NCI-H226 (cell line): ENCODE measurements at places on chromosomes 5 and 9.

DNA sequence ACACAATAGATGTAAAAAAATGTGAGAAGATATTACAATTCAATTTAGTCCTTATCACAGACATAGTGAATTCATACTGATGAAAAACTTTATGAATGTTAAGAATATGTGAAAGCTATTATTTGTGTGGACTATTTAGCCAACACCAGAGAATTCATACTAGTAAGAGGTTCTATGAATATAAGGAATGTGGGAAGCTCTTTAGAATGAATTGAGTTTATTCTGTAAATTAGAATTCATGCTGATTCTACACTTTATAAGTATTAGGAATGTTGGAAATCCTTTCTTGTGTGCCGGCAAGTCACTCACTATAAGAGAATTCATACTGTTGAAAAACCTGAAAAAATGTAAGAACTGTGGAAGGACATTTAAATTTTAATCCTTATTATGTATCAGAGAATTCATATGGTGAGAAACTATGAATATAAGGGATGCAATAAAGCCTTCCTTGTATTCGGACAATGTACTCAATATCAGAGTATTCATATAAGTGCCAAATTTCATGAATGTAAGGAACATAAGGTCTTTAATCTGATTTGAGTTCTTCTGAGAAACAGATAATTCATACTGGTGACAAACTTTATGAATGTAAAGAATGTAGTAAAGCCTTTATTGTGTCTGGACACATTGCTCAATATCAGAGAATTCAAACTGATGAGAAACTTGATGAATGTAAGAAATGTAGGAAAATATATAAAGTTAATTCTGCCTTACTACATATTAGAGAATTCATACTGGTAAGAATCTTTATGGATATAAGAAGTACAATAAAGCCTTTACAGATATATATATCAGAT lies 21.6 kb upstream of the PCDHA1 start:
- DNase-seq: no peak

GRCh38 chr9:90799271-90799852 lies 2.3 kb upstream of the SYK start:
- no peak for DNase-seq

DNA sequence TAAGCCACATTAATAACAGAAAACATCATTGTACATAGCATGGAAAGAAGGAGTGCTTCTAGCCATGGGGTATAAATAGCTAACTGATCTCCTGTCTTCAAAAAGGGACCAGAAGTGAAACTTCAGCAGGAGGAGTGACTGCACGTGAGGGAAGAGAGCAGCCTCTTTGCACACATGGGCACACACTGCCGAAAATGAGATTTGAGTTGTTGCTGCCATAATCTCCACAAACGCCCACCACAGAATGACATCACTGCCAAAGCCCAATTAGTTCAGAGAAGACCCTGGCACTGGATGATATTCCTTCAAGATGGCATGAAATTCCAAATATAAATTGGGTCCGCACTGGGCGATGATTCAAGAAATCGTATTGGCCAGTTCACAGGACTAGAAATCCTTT lies 238.9 kb upstream of the NR4A3 start:
- DNase-seq: no peak

GRCh38 chr9:4080921-4081895 lies 218.7 kb downstream of the GLIS3 start:
- DNase-seq: no peak

DNA sequence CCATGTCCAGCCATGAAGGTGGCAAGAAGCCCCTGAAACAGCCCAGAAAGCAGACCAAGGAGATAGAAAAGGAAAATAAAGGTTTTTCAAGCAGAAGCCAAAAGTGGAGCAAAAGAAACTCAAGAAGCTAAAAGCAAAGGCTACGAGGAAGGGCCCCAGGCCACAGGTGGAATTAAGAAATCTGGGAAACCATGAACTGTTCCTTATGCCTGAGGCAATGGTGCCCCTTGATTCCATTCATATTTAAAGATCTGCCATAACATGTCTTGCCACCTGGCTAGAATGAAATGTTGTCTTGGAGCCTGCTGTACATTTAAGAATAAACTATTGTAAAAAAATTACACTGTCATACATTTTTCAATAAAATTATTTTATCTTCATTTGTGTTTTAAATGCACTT lies 59.5 kb upstream of the TARS1 start:
- no peak for DNase-seq

DNA sequence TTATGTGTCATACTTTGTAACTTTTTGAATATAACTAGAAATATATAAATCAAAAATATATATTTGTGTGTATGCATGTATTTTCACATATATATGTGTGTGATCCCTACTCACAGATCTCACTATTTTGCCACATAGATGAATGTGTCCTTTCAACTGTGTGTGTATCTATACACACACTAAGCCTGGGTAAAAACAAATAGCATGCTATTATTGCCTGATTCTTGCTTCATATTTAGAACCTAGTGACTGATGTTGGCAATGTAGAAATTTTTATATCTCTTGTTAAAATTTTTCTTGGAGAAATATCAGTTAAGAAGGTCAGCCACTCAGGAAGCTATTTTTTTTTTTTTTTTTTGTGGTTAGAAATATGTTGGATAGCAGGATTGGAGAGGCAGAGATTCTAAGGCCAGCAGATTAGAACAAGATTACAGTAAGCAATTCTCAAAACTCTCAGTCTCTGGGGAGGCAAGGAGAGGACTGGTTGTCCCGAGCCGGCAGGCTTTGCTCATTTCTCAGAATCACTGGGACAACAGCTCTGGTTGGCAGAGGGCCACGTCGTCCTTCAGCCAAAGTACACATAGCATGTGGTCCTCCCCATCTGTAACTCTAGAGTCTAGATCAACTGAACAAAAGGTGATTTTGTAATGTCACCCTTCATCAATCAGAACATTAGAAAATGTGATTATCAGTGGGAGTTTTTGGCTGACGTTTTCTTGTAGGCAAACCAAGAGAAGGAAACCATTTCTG lies 19.7 kb downstream of the C6 start:
- no peak for DNase-seq

DNA sequence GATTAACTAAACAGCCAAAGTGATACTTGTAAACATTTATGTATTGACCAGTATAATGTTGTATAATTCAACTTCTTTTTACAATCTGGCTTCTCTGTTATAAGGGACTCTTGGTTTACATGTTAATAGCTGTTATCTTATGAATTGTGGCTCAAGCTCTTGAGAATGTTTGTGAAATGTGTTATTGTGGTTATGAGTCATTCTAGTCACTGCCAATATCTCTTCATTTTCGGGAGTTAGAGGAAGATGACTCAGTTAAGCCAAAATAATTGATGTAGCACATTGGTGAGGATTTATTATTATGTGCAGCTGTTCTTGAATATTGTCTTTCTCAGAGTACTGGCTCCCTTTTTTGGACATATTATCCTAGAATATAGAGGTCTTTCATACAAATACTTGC lies 655.2 kb upstream of the RIOK2 start:
- peak; percentile 90 for DNase-seq

DNA sequence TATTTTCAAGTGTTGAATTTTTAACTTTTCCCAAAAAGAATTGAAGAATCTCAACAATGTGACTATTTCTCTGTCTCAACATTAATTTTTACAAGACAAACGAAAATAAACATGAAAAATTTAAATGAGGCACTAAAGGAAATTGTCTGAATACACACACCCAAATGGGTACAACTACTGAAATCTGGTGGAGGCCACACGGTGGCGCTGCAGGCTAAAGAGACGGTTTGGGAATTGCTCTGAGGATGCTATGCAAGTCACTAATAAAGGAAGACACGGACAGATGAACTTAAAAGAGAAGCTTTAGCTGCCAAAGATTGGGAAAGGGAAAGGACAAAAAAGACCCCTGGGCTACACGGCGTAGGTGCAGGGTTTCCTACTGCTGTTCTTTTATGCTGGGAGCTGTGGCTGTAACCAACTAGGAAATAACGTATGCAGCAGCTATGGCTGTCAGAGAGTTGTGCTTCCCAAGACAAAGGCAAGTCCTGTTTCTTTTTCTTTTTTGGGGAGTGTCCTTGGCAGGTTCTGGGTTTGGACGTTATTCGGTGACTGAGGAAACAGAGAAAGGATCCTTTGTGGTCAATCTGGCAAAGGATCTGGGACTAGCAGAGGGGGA lies at the start of gene PCDHB10:
TSS of gene PCDHB10 (plus strand) at position 244 of the 616 bp plus-strand sequence. CDS start at position 444, 200 bp downstream.
- DNase-seq: peak; percentile 29

- DNase-seq: peak; percentile 76
Observed at GRCh38 chr5:74149395-74149794, 491.1 kb downstream of the ENC1 start.

- no peak for DNase-seq
Observed at GRCh38 chr5:59790376-59790775, 103.2 kb downstream of the PDE4D start.

GRCh38 chr9:94639999-94640376 lies 670 bp upstream of the FBP1 start:
- DNase-seq: no peak

DNA sequence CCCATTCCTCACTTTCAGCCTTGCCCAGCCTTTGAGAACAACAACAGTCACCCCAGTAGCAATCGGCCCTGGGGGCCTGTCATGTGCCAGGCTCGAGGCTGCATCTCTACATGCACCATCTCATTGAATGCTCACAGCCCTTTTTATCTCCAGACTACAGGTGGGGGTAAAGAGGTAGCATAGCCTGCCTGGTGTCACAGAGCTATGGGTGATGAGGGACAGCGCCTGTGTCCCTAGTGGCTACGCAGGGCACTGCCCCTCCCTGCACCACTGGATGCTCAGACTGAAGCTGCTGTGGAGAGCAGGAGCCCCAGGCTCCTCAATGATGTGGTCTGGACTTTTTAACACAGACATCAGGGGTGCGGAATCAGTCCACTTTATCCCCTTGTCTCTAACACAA lies 2.8 kb downstream of the CAMK2A start:
- no peak for DNase-seq

DNA sequence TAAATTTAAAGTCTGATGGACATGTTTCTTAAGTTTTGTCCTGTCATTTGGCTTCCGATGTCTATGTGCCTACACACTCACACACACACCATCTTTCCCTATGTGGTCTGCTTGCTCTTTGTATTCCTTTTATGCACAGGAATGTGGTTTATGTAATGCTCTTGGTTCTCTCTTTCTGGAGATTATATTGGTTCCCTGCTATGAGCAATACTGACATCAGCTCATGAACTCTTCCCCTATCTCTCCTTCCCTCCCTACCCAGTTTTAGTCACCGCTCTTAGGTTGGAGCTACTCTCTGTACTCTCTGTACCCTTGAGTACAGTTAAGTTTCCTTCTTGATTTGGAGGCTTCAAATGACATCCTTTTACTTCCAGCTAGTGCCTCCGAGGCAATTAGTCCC lies 77.9 kb upstream of the MVB12B start:
- DNase-seq: peak; percentile 67

DNA sequence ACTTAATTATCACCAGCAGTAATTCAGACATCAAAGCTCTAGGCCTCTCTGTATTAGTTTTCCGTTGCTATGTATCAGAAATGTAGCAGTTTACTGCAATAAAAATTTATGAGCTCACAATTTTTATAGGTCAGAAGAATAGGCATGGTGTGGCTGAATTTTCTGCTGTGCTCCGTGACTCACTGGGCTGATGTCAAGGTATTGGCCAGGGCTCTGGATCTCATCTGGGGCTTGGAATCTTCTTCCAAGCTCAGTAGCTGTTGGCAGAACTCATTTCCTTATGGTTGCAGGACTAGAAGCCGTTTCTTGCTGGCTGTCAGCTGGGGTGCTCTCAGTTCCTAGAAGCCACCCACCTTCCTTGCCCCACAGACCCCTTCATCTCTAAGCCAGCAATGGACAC lies 66.3 kb downstream of the PSAT1 start:
- no peak for DNase-seq

DNA sequence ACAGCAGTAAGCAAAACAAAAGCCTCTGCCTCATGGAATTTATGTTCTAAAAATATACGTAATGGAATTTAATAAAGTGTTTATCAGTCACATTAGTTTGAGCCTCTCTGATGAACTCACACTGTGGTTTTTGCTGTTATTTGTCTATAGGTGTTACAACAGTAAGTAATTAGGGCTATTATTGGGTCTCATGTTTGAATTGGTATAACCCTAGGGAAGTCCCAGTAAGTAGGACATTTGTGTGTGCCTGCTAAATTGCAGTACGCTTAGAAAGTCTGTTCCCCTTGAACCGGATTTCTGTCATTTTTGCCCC lies 197.6 kb downstream of the NR3C1 start:
- no peak for DNase-seq

DNA sequence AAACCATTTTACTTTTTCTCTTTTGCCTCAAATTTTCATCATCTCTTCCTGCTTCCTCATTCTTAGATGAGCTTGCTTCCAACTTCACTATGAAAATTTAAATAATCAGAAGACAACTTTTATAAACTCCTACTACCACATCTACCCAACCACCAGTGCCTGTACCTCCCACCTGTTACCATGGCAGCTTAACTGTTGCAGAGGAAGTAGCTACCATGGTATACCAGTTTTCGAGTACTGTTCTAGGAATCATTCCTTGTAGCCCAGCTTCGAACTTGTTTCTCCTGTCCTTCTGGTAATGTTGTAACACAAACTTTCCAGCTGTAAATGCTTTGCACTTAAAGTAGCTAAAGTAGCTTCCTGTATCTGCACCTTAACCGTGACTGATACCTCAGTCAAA lies 266.8 kb upstream of the NREP start:
- DNase-seq: no peak

DNA sequence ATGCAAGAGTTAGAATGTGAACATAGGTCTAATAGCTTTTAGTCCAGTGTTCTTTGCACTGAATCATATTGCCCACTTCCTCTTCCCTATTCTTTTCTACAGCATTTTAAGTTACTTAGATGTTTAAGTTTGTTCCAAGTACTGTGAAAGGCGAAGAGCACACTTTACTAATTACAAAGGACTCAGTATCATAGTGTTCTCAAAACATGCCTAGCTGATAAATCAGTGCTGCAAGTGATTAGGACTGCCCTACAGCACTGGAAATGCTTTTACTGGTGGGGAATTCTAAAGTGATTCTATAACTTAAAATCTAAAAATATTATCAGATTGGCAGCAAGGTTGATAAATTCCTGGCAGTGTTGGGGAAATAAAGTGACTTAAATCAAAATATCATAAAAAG lies 177.9 kb upstream of the KCNN2 start:
- DNase-seq: peak; percentile 4

- peak; percentile 97 for DNase-seq
Observed at GRCh38 chr5:68433923-68434879, 218.6 kb downstream of the PIK3R1 start.

GRCh38 chr9:121368138-121368522 lies 1.9 kb downstream of the STOM start:
- DNase-seq: no peak

DNA sequence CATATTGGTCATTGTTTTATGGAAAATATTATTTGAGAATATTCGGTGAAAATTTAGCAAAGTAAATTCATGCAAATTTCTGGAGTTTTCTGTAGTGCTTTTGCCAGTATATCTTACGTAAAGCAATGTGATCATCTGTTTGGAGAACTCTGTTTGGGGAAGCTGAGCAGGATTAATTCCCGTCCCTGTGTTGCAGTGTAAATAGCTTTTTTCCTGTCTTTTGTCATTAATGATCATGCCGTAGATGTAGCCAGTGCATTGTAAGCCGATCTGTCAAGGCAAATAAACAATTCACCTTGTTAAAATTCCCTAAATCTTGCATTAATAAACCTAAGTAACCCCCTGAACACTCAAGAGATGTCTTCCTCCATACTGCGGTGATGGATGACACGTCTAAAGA lies 39.2 kb downstream of the PPIC start:
- DNase-seq: no peak
